AG04449 (cell line): ENCODE measurements at places on chromosomes 16 and 17.

DNA sequence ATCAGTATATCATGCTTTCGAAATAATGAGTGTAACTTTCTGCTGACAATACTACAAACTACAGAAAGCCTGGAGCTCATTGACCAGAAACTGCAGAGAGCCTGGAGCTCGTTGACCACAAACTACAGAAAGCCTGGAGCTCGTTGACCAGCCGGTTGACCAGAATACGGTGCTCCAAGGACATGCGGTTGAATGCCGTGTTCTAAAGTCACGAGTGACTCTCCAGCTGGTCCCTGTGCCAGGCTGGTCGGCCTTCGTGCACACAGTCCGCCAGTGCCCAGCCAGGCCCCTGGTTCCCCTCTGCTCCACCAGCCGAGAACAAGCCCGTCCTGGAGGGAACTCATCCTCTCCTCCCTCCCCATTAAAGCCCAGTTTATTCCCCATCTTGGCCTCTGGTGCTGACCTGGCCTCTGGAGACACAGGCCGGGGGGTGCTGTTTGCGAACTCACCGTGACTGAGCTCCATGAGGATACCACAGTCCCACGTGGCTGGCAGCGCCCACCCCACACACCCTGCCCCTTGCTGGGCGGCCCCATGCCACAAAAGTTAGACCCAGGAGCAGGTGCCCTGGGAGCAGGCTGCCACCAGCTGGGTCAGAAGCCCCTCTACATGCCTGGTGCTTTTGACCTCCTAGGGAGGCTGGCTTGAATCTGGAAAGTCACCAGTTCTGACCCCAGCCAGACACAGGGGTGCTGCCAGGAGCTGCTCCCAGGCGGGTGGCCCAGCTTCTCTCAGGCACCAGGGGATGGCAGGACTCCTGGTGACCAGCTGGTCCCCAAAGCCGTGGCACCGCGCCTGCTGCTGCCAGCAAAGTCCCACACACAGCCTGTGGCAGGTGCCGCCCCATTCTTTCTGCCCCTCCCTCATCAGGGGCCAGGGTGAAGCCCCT is 15.5 kb upstream of the CDH15 start:
- no peak for DNase-seq

GRCh38 chr16:6349725-6350124 is 982.9 kb upstream of the RBFOX1 start:
- DNase-seq: no peak

- DNase-seq: no peak
These were observed 547 bp downstream of the PLCD3 start for GRCh38 chr17:45131616-45132319.

- DNase-seq: no peak
These were observed 245 bp downstream of the TMEM256 start for GRCh38 chr17:7403727-7403976.

DNA sequence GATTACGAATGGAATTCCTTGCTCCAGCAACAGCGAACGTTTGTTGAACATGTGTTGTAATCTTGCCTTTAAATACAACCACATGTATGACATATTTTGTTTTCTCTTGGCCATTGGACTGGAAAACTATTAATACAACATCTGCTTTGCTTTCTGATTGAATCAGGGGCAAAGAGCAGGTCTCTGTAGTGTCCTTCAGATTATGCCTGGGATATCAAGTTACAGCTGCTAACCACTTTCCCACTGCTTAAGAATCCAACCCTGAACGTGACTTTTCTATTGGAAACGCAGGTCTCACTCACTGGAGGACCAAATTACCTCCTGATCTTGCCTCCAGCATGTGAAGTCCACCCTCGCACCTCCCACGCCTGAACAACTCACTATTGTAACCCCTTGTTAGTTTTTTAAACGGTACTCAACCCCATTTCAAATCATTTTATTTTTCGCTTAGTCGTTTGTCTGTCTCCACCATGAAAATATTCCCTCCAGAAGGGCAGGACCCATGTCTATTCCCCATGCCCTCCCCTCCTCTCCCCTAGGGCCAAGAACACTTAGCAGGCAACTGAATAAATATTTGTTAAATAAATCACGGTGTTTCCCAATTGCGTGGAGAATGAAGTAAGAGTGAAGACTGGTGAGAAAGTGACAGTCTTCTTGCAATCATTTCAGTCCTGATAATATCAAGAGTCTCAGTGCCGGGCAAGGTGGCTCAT is 57.4 kb upstream of the MRTFB start:
- DNase-seq: peak; percentile 67

DNA sequence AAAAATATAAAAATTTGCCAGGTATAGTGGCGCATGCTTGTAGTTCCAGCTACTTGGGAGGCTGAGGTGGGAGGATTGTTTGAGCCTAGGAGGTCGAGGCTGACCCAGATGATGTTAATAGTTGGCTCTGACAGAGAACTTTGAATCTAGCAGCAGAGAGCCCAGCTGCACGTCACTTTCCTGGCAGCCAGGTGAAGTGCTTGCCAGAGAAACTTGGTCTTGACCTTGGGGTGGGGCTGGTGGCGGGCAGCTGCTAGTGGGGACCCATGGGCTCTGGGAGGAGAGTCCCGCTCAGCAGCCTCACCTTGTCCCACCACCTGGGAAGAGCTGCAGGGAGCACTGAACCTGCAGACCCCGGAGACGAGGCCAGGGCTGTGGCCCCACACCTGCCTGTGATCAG is 3.1 kb upstream of the C16orf74 start:
- no peak for DNase-seq

GRCh38 chr16:75624921-75625334 is 1.8 kb upstream of the ADAT1 start:
- no peak for DNase-seq

GRCh38 chr17:792277-792676 is 10.1 kb downstream of the MRM3 start:
- no peak for DNase-seq

DNA sequence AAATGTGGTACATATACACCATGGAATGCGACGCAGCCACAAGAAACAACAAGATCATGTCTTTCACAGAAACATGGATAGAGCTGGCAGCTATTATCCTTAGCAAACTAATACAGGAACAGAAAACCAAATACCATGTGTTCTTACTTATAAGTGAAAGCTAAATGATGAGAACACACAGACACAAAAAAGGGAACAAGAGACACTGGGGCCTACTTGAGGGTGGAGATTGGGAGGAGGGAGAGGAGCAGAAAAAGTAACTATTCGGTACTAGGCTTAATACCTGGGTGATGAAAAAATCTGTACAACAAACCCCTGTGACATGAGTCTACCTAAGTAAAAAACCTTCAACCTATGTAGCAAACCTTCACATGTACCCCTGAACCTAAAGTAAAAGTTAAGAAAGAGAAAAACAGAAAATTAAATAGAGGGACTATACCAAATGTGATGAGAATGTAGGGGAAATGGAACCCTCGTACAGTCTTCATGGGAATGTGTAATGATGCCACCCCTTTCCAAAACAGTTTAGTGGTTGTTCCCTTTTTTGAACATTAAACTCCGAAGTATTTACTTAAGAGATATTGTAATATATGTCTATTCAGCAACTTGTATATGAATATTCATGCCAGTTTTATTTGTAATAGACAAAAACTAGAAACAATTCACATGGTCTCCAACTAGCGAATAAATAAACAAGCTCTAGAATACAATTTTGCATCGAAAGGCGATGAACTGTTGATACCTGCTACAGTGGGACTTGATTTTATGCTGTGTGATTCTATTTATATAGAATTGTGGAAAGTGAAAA is 33.9 kb downstream of the AHSP start:
- no peak for DNase-seq

GRCh38 chr17:21252796-21253645 is at the start of gene NATD1:
Gene NATD1, minus strand, starts transcription at chr17:21253410. Its CDS starts 146 bp downstream, at chr17:21253264.
- DNase-seq: no peak

- no peak for DNase-seq
These were observed 1025.1 kb upstream of the CDH8 start for GRCh38 chr16:63061319-63061718.

DNA sequence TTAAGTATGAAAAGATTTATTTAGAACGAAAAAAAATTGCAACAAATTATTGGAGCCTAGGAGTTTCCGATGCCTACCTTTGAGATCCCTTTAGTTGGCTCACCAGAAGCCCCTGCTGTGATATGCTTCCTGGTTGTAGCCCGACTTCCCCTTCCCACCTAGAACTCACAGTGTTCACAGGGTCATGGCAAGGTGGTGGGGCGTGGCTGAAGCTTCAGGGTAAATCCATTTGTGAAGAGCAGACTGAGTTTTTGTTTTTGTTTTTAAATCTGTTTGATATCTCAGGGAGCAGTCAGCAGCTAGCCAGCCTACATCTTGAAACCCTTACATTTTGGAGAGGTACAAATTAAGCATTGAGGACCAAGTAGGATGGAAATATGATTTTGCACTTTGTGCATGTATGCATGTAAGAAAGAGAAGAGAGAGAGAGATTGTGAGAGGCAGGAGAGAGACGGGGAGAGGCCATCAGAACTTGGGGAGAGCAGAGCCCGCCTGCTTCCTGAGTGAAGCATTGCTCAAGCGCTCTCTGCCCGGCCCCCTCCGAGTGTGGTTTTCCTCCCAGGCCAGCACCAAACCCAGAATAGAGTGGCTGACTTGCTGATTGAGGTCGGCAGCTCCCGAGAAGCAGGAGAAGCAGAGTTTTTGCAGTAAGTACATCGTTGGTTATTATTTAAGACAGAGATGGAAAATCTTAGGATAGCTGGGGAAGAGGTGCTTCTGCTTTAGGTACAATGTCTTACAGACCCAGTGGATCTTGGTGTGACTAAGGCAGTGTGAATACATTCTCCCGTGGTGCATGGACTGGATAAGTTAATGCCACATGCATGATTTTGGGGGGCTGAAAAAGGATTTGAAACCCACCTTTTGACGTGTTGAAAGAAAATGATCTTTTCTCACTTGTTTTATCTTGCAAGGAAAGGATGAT is 64.2 kb downstream of the SPECC1 start:
- DNase-seq: no peak

- DNase-seq: no peak
These were observed 9.6 kb upstream of the EIF1 start for GRCh38 chr17:41678907-41679739.

DNA sequence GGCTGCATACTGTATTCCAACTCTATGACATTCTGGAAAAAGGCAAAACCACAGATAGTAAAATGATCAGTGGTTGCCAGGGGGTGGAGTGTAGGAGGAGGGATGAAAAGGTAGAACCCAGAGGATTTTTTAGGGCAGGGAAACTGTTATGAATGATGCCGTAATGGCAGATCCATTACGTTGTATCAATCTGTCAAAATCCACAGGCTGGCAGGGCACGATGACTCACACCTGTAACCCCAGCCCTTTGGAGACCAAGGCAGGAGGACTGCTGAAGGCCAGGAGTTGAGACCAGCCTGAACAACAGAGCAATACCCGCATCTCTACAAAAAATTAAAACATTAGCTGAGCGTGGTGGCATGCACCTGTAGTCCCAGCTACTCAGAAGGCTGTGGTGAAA is 91.8 kb downstream of the RMI2 start:
- DNase-seq: no peak

GRCh38 chr16:23025692-23026307 is 123.5 kb downstream of the USP31 start:
- DNase-seq: no peak

- no peak for DNase-seq
These were observed 1.7 kb downstream of the SLC5A2 start for GRCh38 chr16:31484491-31485171.

DNA sequence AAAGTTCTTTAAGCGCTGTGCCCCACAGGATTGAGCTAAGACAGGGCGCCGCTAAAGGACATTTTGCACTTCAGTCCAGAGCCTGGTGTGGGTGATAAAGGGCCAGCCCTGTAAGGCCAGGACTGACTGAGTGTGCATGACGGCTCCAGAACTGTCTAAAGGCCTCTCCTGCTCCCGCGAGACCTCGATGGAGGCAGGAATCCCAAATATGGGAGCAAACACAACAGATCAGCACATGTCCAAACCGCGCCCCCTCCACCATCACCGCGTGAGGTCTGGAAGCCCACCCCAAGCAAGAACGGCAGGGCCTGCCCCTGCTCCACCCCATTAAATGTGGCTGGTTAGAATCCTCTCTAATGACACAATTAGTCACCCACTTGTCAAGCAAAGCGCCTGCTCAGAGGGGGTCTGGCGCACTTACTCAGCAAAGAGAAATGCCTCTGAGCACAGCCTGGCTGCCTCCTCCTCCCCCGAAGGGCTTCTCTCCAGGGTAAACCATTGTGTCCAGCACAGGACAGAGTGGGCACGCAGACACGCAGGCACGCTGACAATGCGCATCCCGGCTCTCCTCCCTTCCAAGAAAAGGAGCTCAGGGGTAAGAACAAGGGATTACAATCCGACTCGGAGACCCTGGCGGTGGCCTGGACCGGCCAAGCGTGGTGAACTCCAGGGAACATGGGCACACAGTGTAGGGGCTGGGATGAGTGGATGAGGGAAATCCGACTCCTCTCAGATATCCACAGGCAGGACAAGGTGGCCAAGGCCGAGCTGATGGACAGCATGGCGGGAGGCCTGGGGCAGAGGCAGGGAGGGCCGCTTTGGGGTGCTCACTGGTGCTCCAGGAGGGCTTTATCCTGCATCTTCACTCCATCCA is 1.5 kb downstream of the MXRA7 start:
- peak; percentile 98 for DNase-seq

DNA sequence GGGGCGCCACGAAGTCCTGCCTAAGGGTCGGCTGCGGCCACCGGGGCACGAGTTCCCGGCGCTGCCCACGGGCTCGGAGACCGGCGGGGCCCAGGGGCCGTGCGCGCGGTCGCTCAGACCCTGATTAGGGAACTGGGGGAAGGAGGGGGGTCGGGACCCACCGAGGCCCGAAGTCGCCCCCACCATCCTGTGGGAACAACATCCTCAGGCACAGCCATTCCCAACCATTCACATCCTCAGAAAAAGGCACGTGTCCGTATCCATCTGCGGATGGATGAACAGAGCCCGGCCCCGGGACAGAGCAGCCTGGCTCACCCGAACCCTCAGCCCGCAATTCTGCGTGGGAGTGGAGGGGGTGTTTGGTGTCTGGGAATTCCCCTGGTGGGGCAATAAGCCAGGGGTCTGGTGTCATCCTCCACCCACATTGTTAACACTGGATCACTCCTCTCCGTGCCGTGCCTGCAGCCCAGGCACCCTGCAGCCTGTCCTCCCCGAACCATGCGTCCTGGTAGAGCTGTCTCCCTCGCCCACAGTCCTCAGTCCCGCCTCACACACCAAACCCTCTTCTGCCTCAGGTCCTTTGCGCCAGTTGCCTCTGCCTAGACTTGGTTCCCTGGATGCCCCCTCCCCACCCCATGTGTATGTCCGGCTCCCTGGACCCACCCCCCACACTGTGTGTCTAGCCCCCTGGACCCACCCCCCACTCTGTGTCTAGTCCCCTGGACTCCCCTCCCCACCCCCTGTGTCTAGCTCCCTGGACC is 789 bp upstream of the CCDC57 start:
- peak; percentile 23 for DNase-seq

DNA sequence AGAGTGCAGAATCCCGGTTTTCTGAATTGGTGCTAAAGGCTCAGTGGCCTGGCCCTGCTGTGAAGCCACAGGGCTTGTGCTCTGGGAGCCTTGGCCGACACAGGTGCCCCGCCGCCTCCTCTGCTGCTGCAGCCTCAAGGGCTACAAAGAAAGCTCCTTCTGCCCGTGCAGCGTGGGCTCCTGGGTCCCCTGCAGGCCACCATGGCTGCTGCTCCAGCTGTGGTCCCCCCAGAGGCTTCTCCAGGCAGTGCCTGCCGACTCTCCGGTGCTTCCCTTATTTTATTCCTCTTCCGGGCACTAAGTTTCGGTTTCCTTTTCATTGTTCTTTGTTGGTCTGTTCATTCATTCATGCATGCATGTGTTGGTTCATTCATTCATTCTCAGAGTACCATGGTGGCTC is 53.1 kb downstream of the CMIP start:
- DNase-seq: no peak
